Thoracic aorta (tissue), 2 donors: ENCODE measurements at places on chromosomes 7 and 10.
A peak's percentile ranks its signal among the peaks of the same experiment; 100 is the strongest.

- no peak overlapping the region for H3K27ac ChIP-seq
- H3K4me1 ChIP-seq = peaks cover 22% of the 10 kb centered on the region
- DNase-seq = no peak
- H3K36me3 ChIP-seq = peaks cover 14% of the 10 kb centered on the region
These were observed 41.9 kb upstream of the PRKAR1B start for GRCh38 chr7:768881-769504.

DNA sequence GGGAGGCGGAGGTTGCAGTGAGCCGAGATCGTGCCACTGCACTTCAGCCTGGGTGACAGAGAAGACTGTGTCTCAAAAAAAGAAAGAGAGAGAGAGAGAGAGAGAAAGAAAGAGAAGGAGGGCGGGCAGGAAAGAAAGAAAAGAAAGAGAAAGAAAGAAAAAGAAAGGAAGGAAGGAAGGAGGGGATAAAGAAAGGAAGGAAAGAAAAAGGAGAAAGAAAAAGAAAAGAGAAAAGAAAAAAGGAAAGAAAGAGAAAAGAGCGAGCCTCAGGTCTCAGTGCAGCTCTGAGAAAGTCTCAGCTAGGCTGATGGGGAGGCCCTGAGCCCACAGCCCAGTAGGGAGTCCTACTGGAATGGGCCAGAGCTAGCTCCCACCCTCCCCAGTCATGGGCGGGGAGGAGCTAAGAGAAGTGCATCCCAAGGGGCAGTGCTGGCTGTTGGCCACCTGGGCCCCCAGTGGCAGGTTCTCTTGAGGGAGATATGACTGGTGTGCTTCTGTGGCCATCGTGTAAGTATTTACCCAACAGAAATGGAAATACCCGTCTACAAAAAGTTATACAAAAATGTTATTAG is 69.3 kb downstream of the ABRAXAS2 start:
- H3K36me3 ChIP-seq = no peaks in the 10 kb centered on the region
- no peak for DNase-seq
- no peaks in the 10 kb centered on the region for H3K27me3 ChIP-seq
- no peak overlapping the region for H3K27ac ChIP-seq
- no peaks in the 10 kb centered on the region for H3K4me1 ChIP-seq
- H3K4me3 ChIP-seq = no peak overlapping the region

DNA sequence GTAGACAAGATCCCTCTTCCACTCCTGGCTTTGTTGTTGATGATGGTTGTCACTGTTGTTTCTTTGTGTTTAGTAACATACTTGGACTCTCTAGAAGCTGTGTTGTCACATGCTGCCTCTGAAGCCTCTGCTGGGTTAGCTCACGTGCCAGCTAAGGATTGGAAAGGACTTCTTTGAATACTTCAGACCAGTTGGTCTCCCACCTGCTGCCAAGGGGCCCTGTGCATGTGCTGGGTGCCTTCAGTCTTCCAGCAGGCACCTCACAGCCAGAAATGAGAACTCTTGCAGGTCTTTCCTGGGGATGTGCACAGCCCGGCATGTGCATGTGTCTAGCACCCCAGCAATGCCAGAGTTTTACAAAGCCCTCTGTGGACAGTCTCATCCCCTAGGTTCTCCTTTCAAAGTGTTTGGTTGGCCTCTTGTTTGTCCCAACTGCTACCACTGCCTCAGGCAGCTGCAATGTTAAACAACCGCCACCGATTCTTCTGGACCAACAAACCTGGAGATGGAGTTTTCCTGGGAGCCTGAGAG is 21.7 kb upstream of the NCAPG2 start:
- H3K4me3 ChIP-seq = no peak overlapping the region
- no peaks in the 10 kb centered on the region for H3K27me3 ChIP-seq

DNA sequence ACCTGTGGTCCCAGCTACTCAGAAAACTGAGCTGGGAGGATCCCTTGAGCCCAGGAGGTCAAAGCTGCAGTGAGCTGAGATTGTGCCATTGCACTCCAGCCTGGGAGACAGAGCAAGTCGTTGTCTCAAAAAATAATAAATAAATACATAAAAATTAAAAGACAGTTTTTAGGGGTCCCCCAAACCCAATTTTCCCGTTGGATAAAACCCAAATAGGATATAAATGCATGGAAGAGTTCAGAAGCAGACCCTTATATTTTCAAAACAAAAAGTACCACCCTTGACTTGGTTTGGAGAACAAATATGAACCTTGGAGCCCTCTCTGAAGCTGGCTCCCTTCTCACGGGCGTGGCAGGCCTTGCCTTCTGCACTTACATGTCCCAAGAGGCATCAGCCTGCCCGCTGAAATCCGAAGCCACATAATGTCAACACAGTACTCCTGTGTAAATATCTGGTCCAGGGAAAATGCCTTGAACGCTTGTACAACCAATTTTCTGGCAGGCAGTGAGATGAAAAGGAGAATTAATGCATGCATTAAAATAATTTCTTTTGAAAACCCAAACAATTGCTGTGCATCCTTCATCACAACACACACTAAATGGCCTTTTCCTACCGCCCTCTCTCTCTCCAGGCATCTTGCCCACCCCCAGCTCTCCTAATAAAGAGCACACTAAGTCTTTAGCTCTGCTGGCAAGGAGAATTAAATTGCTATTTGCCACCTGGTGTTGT is 46.4 kb upstream of the PARD3 start:
- H3K27me3 ChIP-seq = no peaks in the 10 kb centered on the region
- no peak overlapping the region for H3K4me3 ChIP-seq
- H3K27ac ChIP-seq = no peak overlapping the region
- DNase-seq = no peak

GRCh38 chr7:135795846-135796570 is 47.4 kb upstream of the FAM180A start:
- peak overlapping the region; percentile 94 for H3K27ac ChIP-seq
- H3K4me1 ChIP-seq = peaks cover 11% of the 10 kb centered on the region
- H3K4me3 ChIP-seq = no peak overlapping the region

- no peaks in the 10 kb centered on the region for H3K4me1 ChIP-seq
- H3K4me3 ChIP-seq = no peak overlapping the region
- H3K27ac ChIP-seq = no peak overlapping the region
- H3K36me3 ChIP-seq = no peaks in the 10 kb centered on the region
These were observed 146.7 kb upstream of the MGMT start for GRCh38 chr10:129320340-129320739.

DNA sequence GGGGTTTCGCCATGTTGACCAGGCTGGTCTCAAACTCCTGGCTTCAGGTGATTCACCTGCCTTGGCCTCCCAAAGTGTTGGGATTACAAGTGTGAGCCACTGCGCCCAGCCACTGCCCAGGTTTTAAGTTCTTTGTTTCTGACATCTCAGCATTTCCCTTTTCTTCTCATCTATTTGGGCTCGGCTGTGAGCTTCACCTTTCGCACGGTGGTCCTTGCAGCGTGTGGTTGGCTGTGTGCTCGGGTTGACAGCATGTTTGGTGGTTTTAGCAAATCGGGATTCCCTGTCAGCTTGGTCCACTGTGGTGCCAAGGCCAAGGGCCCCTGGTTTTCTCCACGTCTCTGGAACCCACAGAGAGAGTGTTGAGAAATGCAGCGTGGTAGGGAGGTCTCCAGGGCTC is 138.8 kb downstream of the DNAJB6 start:
- no peak overlapping the region for H3K4me3 ChIP-seq
- DNase-seq = no peak
- no peaks in the 10 kb centered on the region for H3K4me1 ChIP-seq

DNA sequence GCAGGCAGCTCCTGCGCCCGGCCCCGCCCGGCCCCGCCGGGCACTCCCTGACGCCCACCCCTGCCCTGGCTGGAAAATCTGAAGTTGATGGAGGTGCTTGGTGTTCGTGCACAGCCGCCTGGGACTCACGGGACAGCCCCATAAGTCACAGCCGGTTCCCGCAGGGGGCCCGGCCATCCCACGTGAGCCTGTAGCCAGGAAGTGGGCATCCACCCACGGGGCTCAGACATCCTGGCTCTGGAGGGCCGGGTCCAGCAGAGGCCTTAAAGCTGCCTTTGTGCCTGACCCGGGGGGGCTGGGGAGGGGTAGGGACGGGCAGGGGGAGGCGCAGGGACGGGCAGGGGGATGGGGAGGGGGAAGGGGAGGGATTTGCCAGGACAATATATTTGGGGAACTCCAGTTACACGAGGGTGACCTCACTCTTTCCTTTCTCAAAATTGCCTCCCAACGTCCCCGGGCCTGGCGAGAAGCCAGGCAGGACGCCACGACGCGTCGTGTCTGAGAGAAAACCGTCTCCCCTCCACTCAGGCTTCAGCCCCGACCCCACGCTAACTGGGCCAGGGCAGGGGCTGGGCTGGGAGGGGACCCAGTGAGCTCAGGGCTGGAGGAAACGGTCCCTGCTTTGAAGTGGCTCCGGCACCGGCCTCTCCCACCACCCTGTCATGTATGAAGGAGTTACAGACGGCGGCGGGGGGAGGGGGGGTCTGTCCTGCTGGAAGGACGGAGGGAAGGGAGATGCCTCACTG is 82.1 kb upstream of the PDGFA start:
- no peaks in the 10 kb centered on the region for H3K36me3 ChIP-seq
- H3K27ac ChIP-seq = peak overlapping the region; percentile 98
- peak; percentile 76 for DNase-seq
- peak overlapping the region; percentile 59 for H3K4me3 ChIP-seq
- H3K4me1 ChIP-seq = peaks cover 22% of the 10 kb centered on the region
- no peaks in the 10 kb centered on the region for H3K27me3 ChIP-seq

DNA sequence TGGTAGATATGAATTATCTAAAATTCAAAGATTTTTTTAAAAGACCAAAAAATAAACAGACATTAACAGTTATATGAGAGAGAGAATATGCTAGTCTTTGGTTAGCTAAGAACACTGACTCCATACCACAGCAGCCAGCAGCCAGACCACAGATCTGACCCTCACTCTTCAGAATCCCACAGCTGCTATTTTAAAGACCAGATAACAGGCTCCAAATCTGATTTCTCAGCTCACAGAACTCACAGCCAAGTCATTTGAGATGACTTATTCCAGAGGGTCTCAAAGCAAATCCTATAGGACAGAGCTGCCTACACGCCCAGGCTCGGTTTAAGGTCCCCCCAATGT is 20.4 kb downstream of the NUDCD3 start:
- H3K4me1 ChIP-seq = peaks cover 35% of the 10 kb centered on the region
- no peaks in the 10 kb centered on the region for H3K36me3 ChIP-seq
- no peak for DNase-seq
- no peak overlapping the region for H3K4me3 ChIP-seq
- no peaks in the 10 kb centered on the region for H3K27me3 ChIP-seq
- no peak overlapping the region for H3K27ac ChIP-seq

DNA sequence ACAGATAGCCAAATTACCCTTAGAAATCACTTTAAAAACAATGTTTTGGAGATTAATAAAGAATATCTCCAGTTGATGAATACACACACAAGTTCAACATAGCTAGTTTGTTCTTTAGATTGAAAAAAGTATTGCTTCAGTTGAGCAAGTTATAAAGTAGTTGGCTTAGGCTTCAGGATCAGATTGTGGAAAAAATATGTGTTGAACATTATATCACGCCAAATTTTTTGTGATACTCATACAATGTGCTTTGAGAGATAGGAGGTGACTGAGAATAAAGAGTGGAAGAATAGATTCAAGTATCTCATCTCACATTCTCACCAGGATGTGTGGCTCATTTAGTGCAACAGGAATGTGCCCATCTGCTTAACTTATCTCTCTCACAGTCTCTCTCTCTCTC is 553.3 kb downstream of the HTR7 start:
- H3K4me3 ChIP-seq = no peak overlapping the region
- no peaks in the 10 kb centered on the region for H3K27me3 ChIP-seq
- H3K27ac ChIP-seq = no peak overlapping the region
- no peaks in the 10 kb centered on the region for H3K36me3 ChIP-seq
- DNase-seq = no peak

DNA sequence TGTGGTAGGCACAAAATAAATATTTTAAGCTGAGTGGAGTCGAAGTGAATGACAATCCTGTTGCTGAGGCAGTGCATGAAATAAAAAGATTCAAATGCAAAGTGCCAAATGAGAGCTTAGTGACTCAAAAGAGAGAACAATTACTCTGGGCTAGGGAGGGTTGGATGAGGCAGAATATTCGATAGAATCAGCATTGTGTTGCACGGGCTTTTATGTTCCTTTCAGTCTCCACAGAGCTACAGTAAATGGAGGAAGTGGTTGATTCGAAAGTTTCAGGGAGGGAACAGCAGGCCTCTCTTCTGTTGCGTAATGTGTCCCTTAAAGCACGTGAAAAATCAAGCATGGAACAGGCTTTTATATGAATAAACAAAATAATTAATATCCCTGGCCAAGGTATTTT is 599.3 kb upstream of the CELF2 start:
- no peaks in the 10 kb centered on the region for H3K36me3 ChIP-seq
- no peak for DNase-seq
- no peaks in the 10 kb centered on the region for H3K4me1 ChIP-seq
- no peak overlapping the region for H3K4me3 ChIP-seq
- no peaks in the 10 kb centered on the region for H3K27me3 ChIP-seq
- no peak overlapping the region for H3K27ac ChIP-seq

GRCh38 chr10:82091413-82091812 is 216.4 kb downstream of the NRG3 start:
- H3K27me3 ChIP-seq = no peaks in the 10 kb centered on the region
- H3K27ac ChIP-seq = no peak overlapping the region
- no peak for DNase-seq
- no peaks in the 10 kb centered on the region for H3K36me3 ChIP-seq

DNA sequence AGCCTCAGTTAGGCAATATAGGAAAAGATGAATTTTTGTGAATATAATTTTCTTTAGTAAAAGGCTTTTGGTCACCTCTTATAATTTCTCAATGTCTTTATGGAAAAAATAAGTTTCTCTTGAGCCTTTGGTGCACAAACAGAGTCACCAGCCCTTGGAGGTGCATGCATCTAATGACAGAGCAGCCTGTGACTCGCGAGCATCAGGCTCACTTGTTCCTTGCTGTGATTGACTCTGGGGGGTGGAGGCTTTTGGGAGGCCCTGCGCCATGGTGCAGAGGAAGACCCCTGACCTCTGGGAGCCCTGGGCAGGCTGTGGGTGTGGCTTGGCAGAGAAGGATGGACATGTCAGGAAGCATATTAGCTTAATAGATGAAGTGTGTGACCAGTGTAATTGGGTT is 60.2 kb downstream of the FIGNL1 start:
- no peaks in the 10 kb centered on the region for H3K36me3 ChIP-seq
- H3K4me3 ChIP-seq = no peak overlapping the region
- H3K27ac ChIP-seq = no peak overlapping the region
- H3K4me1 ChIP-seq = no peaks in the 10 kb centered on the region
- H3K27me3 ChIP-seq = no peaks in the 10 kb centered on the region

- H3K4me1 ChIP-seq = no peaks in the 10 kb centered on the region
- DNase-seq = no peak
- no peaks in the 10 kb centered on the region for H3K27me3 ChIP-seq
These were observed 44.8 kb upstream of the SLC16A12 start for GRCh38 chr10:89580243-89580642.

- H3K36me3 ChIP-seq = peaks cover 8% of the 10 kb centered on the region
- no peaks in the 10 kb centered on the region for H3K4me1 ChIP-seq
- DNase-seq = no peak
- H3K27ac ChIP-seq = no peak overlapping the region
- no peak overlapping the region for H3K4me3 ChIP-seq
These were observed 95.2 kb downstream of the VOPP1 start for GRCh38 chr7:55476852-55477780.
